ENCODE measurements at places on chromosomes 3 and 15.

DNA sequence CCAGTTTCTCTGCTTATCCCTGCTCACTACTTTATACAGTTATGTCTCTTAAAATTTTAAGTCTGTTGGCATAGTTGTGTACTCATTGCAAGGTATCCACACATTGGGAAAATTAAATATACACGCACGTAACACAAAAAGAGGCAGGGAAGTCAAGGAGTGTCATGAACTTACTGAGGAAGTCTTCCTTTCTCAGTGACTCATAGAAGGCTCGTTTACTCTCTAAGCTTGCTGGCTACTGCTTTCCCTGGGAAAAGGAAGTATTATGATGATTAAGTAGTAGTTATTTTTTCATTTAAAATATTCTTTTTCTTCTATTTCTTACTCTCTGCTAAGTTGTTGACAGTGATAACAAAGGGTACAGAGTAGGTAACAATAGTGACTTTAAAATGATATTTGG, 287.3 kb downstream of the UBE2E2 start:
- peak; percentile 64 for DNase-seq

GRCh38 chr15:29149738-29150075, 119.9 kb downstream of the NSMCE3 start:
- DNase-seq = no peak

DNA sequence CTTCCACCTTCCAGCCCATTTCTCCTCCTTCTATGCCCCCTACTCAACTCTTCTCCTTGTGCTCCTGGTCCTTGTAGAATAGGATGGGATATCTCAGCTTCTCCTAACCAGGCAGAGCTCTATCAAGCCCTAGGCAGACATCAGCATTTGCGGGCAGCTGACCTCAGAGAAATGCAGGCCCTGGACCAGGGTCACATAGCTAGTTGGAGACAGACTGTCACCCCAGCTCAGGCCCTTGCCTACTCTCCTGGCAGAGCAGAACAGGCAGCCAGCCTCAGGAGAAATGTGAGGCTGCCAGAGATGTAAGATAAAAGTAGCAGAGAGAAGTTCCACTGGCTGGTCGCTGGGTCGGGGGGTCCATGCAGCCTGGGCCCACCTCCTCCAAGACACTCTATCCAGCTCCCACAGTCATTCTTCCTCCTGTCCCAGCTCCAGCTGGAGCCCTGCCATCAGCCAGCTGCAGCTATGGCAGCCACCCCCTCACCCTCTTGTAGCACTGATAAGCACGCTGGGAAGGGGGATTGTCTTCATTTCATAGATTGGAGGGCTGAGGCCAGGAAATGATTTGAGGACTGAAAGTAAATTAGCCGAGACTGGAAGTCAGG, 4.0 kb downstream of the CYP8B1 start:
- DNase-seq = no peak

DNA sequence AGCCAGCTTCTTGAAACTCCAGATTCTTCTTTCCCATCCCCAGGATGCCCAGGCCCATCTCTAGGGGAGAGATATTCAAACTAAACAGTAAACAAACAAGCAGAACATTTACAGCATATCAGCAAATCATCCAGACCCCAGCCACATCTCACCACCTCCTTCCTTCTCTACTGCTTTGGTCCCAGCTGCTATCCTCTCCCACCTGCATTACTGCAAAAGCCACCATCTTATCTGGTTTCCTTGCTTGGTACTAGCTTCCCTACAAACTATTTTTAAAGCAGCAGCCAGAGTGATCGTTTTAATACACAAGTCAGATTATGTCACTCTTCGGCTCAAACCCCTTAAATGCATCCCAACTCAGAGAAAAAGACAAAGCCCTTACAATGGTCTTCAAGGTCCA, 4.8 kb downstream of the LYSMD2 start:
- DNase-seq = no peak

DNA sequence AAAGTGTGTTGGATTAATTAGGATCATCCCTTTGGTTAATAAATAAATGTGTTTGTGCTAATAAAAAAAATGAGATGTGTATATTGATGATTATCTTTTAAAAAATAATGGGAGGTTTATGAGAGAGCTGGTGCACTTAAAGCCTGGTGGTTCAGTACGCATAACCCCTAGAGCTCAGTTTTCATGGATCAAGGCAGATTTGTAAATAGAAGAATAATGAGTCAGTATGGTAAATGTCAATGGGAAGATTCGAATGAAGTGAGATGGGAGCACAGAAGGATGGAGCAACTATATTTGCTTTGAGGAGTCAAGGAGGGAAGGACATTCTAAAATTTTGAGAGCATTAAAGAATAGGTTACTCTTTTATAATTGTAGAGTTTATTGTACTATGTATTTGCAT, 35.4 kb downstream of the AKAP13 start:
- no peak for DNase-seq

GRCh38 chr15:78457101-78457500, 19.1 kb downstream of the IREB2 start:
- DNase-seq = peak; percentile 78

- peak; percentile 59 for DNase-seq
Observed at GRCh38 chr3:36991923-36992805, 767 bp downstream of the EPM2AIP1 start.

GRCh38 chr3:194986208-194987043, 284.5 kb downstream of the XXYLT1 start:
- no peak for DNase-seq

DNA sequence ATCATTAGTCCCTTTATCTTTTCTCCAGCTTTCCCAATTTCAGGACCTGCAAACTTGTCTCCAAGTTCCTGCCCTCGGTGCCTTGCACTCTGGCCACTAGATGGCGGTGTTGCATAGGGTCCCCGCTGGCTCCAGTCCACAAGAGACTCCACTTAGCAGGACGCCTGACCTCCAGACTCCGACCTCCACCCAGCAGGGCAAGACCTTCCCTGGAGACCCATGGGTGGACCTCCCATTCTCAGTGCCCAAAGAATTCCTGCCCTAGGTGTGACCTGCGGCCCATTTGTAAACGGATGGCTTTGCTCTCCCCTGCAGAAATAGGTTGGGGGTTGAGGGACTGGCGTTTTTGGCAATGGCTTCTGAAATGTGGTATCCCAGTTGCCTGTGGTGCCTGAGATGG, 82.6 kb downstream of the LSM3 start:
- DNase-seq = peak; percentile 73

DNA sequence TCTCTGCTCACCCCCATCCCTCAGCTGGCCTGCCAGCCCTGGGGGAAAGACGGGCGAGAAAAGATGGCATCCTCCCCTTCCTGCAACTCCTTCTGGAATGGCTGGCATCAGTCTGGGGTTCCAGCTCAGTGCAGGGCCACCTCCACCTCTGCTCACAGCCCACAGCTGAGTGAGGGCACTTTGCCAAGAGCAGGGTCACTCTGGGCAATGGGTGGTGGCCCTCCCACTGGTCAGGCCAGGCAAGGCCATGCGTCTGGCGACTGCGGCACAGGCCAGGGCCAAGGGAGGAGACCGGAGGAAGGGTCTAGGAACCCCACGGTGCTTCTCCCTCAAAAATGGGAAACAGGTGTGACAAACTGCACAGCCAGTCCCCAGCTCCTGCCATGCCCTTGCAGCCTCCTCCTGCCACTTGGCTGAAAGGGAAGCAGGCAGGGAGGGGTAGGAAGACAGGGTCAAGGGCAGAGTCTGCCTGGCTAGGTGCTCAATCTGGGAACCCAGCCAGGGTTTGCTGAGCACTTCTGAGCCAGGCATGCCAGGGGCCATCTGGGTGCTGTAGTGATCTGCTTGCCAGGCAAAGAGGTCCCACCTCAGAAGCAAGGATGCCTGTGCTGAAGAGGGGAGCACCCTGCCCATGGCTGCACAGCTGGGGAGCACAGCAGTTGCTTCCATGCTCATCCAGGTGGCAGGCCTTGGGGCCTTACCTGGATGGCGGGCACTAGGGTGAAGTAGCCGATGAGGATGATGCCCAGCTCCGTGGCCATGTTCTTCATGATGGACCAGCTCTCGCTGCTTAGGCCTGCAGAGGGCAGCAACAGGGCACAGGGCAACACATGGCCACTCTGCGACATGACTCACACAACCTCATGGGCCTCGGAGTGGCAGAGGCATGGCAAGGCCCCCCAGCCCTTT, 41.2 kb downstream of the PTPN23 start:
- DNase-seq = peak; percentile 48
